ENCODE measurements at places on chromosomes 7 and 10.

- DNase-seq = no peak
Measured at GRCh38 chr10:103724074-103724473, 131.3 kb downstream of the SH3PXD2A start.

DNA sequence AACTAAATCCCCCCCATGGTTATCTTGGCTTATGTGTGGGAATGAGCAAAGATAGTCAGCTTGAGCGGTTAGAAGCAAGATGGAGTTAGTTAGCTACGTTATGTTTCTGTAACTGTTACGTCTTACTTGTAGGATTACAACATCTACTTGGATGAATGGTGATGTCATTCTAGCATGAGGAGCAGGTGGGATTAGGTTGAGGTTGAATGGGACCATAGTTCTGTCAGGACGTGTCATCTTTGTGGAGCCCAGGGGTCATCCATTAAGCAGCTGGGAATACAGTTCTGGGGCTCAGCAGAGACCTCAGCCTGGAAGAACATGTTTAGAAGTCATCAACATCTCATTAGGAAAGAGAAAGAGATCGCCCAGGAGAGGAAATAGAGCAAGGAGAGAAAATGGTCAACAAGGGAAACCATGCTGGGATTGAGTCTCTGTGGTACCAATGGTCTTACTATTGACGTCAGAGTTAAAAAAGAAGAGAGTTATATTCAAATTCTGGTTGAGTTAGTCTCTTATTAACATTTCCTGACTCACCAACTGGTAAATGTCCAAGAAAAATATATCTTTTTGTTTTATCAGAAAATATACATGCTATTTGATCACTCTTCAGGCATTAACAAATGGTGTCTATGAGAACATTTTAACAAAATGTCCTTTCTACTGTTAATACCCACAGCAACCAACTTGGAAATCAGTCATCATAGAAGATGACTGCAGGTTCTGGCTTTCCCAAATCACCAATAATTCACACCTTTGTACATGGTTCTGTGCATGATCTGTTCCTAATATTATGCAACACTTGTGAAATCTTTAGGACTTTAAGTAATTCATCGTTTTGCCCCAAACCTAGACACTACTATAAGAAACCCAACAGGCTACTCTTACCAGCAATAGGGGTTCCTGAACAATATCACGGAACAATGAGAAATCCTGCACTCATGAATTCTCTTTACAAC is 96.9 kb downstream of the KIAA1217 start:
- no peak for DNase-seq

DNA sequence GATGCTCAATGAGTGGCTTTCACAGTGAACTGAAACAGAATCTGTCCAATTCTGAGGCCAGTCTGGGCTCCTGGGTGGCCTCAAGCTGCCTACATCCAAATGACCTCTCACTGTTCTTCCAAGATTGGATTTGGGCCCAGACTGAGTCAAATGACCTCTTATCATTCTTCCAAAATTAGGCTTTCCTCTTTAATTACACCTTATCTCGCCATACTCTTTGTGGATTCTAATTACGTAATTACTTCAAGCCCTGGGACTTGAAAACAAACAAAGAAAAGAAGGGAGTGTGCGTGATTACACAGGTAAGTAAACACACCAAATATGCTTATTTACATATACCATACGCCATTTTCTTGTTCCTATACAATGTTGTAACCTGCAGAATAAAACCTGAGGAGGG is 18.8 kb downstream of the SORBS1 start:
- DNase-seq = no peak

DNA sequence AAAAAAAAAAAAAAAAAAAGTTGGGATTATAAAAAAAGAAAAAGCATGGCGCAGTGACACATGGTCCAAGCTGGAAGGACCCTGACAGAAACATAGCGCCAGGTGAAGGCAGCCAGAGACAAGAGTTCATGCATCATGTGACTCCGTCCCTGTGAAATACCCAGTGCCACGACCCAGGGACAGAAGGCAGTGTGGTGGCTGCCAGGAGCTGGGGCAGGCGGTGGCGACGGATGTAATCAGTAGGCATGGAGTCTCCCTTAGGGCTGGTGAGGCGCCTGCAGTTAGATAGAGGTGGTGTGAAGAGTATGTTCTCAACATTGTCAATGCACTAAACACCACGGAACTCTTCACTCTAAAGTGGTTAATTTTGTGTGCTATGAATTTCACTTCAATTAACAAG is 43.9 kb downstream of the STK32C start:
- no peak for DNase-seq

- no peak for DNase-seq
Measured at GRCh38 chr10:86260564-86260963, 106.0 kb downstream of the GRID1 start.

- no peak for DNase-seq
Measured at GRCh38 chr10:133150656-133151055, 9.4 kb upstream of the KNDC1 start.

GRCh38 chr10:17432723-17433122 is 21.7 kb downstream of the ST8SIA6 start:
- DNase-seq = no peak

GRCh38 chr10:121493521-121493920 is 104.7 kb downstream of the FGFR2 start:
- no peak for DNase-seq

DNA sequence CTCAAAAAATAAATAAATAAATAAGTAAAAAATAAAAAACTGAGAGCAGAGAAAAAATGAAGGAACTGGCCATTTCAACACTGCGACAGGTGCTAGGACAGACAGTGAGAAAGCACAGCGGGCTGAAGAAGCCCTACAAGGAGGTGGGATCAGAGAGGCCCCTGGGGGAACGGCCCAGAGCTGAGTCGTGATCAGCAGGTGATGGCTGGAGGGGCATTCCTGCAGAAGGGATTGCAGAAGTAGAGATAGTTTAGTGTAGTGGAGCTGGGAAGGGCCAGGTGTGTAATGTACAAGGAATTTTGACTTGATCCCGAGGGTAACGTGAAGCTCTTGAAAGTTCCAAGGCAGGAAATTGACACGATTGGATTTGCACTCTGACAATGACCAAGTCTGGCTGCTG is 112.1 kb downstream of the CUL2 start:
- DNase-seq = no peak

GRCh38 chr7:17651863-17652385 is 288.4 kb downstream of the SNX13 start:
- DNase-seq = no peak

DNA sequence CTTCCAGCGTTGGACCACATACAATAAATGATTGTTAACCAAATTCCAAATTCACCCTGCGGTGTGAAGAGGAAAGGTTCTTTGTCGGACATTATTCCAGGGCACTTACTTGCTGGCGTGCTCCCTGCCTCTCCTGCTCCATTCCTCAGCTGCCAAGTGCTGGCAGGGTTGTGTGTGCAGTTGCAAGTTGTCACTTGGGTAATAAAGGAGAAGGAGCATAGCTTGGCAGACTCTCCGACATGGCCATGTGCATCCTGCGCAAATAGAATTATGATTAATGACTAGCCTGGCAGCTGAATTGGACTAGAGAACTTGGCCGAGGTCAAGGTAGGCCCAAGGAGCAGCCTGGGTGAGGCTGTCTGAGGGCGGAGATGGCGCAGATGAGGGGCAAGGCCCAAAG is 92.3 kb upstream of the ELMO1 start:
- no peak for DNase-seq

DNA sequence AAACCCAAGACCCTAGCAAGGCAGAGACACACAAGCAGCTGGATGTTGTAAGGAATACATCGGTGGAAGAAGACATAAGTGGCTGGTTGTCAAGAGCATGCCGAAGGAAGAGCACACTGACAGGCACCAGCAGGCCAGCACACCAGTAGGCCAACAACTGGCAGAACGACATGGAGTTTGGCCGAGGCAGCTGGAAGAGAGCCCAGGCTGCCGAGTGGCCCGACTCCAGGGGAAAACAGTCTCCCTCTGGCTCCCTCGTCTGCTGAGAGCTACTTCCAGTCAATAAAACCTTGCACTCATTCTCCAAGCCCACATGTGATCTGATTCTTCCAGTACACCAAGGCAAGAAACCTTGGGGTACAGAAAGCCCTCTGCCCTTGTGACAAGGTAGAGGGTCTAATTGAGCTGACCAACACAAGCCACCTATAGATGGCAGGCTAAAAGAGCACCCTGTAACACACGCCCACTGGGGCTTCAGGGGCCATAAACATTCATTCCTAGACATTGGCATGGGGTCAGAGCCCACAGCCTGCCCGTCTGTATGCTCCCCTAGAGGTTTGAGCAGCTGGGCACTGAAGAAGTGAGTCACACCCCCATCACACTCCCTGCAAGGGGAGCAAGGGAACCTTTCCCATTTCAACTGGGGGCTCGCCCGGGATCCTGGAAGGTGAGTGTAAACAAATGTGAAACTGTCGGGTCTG is 14.7 kb upstream of the TNS3 start:
- DNase-seq = no peak

- DNase-seq = peak; percentile 29
Measured at GRCh38 chr10:63520500-63521415, at the start of gene REEP3. Gene REEP3, plus strand, starts transcription at chr10:63521401. Its CDS starts 145 bp downstream, at chr10:63521546.

DNA sequence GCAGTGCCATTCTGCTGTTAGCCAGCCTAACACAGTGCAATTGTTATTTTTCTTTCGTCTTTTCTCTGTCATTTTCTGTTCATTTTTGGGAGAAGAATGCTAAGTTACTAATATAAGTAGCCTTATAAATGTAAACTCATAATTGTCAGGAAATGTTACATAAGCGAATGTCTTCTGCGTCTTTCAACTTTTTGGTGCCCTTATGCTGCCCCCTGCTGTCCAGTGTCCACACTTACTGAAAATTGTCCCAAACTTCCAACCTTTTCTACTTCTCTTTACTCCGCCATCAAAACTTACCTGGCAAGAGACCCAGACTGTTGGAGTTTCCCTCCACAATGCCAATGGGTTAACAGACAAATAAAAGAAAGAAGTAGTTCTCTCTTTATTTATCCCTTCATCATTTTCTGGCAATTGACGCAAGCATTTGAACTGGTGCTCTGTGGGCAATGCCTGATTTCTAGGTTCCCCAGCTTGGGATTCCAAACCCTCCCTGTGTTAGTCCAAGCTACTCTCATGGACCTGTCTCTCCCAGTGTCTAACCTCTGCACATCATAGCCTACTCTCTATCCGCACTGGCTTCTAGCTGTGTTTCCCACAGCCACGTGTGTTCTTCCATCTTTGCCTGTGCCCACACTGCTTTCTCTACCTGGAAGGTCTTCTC is 21.0 kb upstream of the EPC1 start:
- DNase-seq = peak; percentile 41

- no peak for DNase-seq
Measured at GRCh38 chr7:139661043-139661440, 116.8 kb downstream of the HIPK2 start.

DNA sequence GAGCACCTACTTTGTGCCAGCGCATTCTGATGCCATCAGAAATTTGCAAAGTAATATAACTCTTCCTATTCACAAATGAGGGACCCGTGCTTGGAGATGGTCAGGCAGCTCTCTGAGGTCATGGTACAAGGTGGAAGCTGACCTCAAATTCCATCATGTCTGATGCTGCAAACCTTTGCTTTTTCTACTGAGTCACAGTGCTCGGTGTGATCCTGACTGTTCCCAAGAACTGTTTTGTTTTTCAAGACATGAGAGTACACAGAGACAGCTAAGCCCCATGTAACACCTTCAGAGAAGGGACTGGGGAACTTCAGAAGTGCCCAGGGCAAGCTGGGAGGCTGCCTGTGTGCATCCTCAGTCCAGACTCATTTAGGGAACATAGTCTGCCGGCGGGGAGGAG is 111.3 kb downstream of the FRMD4A start:
- DNase-seq = no peak

DNA sequence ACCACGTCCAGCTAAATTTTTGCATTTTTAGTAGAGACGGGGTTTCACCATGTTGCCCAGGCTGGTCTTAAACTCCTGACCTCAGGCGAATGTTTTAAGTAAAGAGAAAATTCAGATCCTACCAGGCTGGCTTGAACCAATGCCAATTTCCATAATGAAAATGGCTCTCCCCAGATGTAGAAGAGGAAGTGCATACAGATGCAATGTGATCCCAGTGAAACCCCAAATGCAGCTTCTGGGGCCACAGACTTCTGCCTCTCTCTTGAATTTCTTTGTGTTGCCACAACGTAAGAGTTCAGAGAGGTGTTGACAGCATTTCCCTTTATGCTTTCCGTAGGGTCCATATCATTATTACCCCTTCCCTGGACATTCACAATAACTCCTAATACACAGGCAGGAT is 29.6 kb upstream of the GOT1 start:
- no peak for DNase-seq

DNA sequence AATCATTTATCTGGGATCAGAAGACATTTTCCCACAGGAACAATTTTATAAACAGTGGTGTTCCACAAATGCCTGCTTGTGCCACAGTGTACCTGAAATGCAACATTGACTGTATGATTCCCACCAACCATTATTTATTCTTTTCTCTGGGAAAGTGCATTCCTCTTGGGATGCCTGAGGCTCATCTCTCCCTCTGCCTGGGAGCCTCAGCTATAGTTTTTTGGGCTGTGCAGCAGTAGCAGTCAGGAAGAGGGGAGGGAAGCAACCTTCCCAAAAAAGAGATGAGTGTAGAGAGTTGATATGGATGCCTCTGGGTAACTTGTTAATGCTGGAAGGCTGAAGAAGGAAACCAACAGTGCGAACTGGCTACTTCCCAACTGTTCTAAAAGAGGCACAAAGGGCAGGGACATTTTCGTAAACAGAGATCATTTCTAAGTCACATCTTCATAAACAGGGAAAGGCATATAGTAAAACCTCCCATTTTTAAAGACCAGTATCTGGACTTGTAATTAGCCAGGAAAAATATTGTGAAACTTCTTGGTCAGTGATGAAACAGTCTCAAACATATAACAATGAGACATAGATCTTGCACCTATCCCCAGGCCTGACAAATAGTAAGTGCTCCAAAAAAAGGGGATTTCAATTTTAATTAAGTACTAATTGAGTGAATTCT is 1.4 kb upstream of the CALD1 start:
- no peak for DNase-seq

- DNase-seq = no peak
Measured at GRCh38 chr10:34037499-34037898, 703.0 kb upstream of the NRP1 start.

DNA sequence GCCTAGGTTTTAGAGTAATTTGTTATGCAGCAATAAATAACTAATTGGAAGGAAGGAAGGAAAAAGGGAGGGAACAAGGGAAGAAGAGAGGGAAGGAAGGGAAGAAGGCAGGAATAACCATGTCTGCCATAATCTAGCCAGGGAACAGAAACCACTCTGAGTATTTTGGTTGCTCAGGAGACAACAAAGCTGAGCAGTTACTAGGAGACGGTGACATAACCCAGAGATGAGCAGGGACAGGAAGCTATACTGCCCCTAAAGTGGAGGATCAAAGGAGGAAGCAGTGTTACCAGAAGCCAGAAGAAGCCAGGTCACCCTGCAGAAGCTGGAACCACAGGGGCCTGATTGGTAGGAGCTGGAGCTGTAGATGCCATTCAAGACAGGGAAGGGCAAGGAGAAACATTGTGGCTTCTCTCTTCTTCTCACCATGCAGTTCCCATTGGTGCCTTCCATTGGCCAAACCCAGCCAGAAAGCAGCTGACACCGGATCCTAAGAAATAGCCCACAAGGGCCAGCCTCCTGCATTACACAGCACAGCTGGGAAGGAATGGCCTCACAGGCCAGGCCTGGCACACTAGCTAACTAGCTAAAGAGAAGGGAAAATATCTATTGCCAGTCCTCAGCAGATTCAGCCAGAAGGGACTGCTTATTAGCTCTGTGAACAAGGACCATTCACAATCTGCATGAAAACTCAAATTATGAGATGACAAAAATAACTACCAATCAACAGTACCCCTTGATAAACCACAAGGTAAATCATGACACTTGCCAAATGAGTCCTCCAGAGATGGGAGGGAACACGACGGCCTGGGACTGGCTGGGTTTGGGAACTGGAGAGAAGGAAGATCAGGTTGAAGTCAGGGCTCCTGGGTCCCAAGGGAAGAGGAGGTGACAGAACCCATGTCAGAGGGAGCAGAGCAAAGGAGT is 184.5 kb upstream of the NFE2L3 start:
- no peak for DNase-seq

Data from stimulated activated CD4-positive, alpha-beta T cell treated with anti-CD3 and anti-CD28 coated beads, Interleukin-15, amount 100 ng/mL, for 1 hour (primary cell).